ENCODE measurements at places on chromosomes 1 and 21.
A peak's percentile ranks its signal among the peaks of the same experiment; 100 is the strongest.

GRCh38 chr1:55935236-55935635 is 644.1 kb downstream of the PLPP3 start:
- no peak for DNase-seq

DNA sequence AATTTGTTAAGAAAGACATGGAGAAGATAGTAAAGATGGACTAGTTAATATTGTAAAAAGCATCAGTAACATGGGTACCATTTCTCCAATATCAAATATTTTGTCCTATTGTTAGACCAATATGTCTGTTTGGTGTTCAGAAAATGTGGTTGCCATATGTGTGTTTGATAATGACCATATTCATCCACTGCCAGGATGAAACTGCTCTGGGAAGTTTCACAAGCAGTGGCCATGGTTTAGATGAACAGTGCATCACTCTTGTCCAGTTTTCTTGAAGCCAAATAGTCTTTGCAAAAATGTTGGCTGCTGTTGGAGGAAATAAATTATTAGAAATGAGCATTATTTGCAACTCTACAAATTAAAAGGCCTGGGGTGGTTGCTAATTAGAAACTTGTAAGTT is 333.8 kb downstream of the NUF2 start:
- DNase-seq = no peak

GRCh38 chr1:191405417-191405816 is 752.8 kb upstream of the RGS18 start:
- no peak for DNase-seq

- DNase-seq = no peak
Observed at GRCh38 chr21:46079352-46080170, 18.4 kb upstream of the COL6A2 start.

DNA sequence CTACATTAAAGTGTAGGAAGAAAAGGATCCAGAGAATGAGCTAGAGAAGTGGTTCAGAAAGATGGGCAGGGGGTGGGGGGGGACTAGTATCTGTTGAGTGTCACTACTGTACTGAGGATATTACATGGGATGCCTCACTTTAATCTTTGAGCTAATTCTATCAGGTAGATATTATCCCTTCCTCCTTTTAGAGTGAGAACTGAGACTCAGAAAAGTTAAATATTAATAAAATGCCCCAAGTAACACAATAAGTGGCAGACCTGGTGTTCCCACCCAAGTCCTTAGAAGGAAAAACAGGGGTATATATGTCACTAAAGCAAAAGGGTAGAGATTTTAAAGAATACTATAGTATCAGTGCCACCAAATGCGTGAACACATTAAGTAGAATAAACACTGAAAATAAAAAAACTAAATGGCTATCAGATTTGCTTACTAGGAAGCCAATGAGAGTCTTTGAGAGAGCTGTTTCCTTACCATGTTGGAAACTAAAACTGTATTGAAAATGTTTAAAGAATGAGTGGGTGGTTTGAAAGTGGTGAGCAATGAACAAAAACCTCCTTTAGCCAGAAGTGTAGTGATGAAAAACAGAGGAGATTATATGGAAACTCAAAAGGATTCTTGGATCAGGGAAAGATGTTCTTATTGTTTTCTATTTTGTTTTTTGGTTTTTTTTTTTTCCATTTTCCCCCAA is 230.8 kb downstream of the BARHL2 start:
- no peak for DNase-seq

- no peak for DNase-seq
Observed at GRCh38 chr1:20202166-20202565, 15.8 kb upstream of the PLA2G2C start.

DNA sequence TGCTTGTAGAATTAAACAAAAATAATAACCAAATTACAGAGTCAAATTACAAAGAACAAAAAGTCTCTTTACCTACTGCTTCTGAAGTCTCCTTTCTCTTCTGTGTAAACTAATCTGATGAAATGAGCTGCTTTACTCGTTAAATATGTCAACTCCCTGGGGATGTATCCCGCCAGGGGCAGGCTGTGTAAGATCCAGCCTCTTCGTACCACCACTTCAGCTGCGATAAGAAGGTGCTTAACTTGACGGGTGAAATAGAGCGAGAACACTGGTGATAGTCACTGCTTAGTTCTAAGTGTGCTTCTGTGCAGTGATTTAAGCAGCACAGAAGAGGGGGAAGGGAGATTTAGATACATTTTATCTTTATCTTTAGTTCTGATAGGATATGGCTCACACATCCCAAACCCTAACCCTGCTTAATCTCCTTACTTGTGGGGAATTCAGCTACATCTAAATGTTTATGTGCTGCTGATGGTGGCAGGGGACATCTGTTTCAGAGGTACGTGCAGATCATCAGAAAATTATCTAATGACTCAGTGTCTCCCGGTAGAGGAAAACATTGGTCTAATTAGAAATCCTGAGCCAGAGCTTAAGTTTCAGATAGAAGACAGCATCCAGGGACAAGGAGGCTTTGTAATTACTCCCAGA is 46.0 kb downstream of the RHOU start:
- no peak for DNase-seq

DNA sequence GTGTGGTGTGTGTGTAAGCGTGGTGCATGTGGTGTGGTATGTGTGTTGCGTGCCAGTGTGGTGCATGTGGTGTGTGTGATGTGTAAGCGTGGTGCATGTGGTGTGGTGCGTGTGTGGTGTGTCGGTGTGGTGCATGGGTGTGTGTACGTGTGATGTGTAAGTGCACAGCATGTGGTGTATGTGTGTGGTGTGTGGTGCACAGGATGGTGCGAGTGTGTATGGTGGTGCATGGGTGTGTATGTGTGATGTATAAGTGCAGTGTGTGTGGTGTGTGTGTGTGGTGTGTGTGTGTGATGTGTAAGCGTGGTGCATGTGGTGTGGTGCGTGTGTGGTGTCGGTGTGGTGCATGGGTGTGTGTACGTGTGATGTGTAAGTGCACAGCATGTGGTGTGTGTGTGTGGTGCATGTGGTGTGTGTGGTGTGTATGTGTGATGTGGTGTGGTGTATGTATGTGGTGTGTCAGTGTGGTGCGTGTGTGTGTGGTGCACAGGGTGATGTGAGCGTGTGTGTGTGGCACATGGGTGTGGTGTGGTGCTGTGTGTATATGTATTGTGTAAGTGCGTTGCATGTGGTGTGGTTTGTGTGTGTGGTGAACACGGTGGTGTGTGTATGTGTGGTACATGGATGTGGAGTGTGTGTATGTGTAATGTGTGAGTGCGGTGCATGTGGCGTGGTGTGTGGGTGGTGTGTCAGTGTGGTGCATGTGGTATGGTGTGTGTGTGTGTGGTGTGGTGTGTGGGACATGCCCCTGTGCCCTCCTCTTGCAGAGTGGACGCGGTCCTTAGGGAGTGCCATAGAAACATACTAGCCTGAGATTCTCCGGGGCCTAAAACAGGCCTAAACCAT is 1.1 kb upstream of the C2CD2 start:
- no peak for DNase-seq

- peak; percentile 79 for DNase-seq
Observed at GRCh38 chr1:156583821-156584622, 4.5 kb downstream of the TTC24 start.

GRCh38 chr1:18927654-18928272 is 25.4 kb upstream of the ALDH4A1 start:
- DNase-seq = peak; percentile 68

- DNase-seq = no peak
Observed at GRCh38 chr21:45557616-45558043, 15.4 kb upstream of the SLC19A1 start.

GRCh38 chr1:26915204-26915842 is 1.5 kb upstream of the NR0B2 start:
- DNase-seq = no peak

GRCh38 chr1:229562686-229563085 is 4.2 kb upstream of the ABCB10 start:
- DNase-seq = no peak

DNA sequence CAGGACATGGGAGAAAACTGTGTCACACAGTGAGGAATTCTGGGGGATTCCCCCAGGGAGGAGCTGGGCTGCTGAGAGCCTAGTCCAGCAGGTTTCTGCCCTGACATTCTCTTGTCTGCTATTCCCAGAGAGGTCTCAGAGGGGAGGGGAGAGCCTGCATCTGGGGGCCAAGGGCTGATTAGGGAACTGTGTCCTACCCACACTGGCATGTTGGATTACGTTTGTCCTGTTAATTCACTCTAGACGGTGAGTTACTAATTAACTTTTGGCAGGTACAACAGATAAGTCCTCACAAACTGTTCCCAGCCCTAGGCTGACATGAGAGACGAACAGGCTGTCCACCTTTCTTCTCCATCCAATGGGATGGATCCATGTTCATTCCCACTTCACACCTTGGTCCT is 2.6 kb upstream of the SH3BGRL3 start:
- no peak for DNase-seq

DNA sequence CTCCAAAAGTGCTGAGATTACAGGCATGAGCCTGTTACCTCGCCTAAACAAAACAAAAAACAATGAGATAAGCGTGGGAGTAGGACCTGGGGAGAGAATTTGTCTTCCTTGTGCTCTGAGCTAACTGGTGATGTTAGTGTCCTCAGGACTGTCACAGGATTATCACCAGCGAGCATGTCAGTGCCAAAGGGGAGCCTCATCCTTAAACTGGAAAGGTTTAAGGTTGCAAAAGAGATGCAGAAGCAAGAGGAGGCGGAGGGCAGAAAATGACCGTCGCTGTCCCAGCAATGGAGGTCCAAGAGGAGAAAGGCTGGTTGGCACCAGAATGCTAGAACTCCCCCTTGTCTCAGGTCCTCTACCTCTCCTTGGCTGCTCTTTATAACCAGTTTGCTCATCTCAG is 3.9 kb downstream of the SYPL2 start:
- DNase-seq = no peak

DNA sequence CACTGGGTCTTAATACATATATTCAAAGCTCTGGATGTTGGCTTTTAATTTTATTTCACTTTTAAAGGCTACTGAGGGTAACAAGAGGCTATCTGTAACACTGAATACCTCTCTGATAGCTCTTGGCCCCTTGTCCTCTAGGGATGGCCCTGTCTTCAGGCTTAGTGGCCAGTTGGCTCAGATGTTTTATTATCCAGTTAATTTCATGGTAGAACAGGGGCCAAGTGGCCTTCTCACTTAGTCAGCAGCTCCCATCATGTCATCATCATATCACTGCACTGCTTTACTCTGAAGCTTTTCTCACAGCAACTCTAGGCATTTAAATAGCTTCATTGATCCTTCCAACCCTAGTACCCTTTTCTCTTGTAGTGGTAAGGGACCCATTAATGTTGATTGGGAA is 40.2 kb upstream of the MACF1 start:
- DNase-seq = no peak
